Chondrocyte (in vitro differentiated cells): ENCODE measurements at places on chromosomes 12 and 14. TPM values are rescaled to one million over a fixed set of nuclear protein-coding genes. Genes with fewer than 3 reads are reported as not detected.

DNA sequence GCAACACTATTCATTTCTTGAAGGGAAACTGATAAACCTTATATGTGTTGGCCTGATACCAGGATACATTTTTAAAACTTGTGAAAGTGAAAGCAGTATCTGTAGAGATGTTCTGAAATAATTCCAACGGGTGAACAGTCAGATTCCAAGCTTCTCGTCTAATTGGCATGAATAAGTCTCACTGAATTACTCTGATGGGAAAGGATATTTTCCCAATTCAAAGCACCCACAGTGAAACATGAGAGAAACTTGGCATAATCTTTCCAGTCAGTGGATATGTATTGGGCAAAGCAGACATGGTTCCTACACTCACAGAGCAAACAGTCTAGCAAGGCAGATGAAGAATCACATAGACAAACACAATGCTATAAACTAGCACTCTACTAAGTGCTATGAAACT, 413.1 kb downstream of the MED13L start:
- DNase-seq: no peak

Gene KRT5
- not detected in 3 replicates for total RNA-seq

Gene GLIPR1
- 71.3 to 123 TPM (median 119 TPM) in 3 replicates for total RNA-seq

DNA sequence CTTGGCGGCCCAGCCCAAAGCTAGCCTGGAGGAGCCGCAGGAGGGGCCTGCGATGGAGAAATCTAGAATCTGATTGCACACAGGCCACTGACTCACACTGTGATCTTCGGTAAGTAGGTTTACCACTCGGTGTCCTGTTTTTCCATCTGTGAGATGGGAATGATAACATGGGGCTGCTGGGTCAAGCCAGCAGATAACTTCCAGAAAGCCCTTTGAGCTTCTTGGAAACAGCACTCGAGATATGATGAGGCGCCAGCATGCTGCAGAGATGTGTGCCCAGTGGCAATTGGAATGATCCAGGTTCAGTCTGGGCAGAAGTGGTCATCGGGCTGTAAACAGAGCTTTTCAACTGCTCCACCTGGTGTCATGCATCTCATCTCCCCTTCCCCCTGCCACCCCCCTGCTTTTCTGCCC, 771.3 kb upstream of the TBX3 start:
- no peak for DNase-seq

GRCh38 chr12:128266541-128267130, 334 bp upstream of the TMEM132C start:
- no peak for DNase-seq

DNA sequence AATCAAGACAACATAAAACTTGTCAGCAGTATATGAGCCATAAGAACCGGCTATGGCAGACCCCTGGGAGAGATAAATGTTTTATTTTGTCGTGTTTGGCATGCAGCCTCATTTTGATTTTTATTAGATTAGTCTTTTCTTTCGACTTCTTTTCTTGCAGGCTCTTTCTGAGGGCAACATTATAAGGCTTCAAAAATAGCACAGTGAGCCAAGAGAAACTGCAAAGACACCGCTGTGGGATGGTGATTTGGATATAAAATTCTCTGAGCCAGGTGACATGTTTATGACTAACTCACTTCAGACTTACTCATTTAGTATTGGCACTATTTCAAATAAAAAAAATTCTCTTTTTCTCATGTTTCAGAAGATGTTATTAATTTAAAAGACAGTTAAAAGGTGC, 96.8 kb upstream of the PKP2 start:
- DNase-seq: no peak

Gene PTPRQ
- total RNA-seq: 0.08 to 0.24 TPM (median 0.10 TPM) in 3 replicates

Gene PDZRN4
- 0.15 to 0.25 TPM (median 0.17 TPM) in 3 replicates for total RNA-seq

Gene RNASE1
- total RNA-seq: 0.72 to 0.97 TPM in 2 of 3 replicates, not detected in the other

DNA sequence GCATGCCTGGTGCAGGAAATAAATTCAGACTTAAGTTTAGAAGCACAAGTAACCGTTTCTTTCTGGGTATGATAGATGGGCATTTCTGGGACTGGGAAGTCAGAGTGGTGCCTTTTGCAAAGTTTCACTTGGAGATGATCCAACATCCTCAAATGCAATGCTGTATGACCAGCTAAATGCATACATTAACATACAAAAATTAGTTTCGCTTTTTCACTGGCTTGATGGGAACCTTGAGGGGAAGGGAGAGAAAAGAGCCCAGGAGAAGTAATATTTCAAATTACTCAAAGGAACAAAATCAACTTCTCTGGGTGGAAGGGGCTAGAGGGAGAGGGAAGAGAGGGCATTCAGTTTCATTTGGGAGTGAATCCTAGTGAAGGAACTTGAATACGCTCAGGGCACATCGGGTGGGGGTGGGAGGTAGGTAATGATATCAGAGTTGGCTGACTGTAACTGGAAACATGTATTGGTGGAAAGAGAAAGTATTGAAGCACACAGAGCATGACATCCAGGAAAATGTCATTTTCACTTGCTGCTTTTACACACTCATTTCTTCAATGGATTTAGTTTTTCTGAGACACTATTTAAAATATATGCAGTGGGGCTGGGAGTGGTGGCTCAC, 175.5 kb downstream of the PTPRO start:
- DNase-seq: no peak

DNA sequence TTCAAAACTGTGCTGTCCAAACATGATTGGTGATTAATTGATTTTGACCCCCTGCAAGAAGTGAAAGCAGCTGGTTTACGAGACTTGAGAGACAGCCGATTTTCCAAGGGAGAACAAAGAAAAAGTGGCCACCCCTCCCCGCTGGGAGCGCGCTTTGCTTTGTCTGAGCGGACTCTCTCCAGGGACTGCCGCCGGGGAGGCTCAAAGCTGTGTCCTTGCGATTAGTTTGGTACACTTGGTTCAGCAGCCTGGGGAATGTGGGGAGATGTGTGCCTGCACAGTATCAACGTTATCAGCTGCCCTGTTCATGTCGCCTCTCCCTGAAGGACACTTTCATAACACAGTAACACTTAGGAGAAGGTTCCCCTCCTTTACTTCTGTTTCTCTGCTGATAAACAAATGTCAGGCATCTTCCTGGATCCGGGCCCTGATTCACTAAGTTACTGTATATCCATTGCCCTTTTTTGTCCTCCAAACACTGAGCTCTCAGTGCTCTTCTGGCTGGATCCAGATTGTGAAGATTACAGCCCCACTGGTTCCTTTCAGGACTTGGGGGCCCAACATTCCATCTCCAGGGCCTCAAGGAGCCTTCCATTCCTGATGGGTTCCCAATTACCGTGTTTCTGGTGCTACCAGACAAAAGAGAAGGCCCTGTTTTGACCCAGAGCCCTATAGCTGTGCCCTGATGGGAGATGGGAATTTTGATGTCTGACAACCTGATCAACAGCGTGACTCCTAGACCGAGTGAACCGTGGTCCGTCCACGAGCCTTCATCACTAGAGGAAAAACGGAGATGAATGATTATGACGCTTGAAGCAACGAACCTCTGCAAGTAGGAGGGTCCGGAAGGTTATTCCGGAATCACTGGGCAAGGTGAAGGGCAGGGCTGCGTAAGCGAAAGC, 31.7 kb upstream of the TUBA1C start:
- DNase-seq: no peak

Gene TPPP2
- total RNA-seq: not detected in 3 replicates

- no peak for DNase-seq
Measured at GRCh38 chr12:41956353-41956752, 188.3 kb downstream of the GXYLT1 start.

GRCh38 chr12:89469361-89469760, 55.2 kb downstream of the GALNT4 start:
- DNase-seq: no peak

GRCh38 chr12:111268738-111269572, 99.9 kb downstream of the PHETA1 start:
- DNase-seq: no peak

- DNase-seq: no peak
Measured at GRCh38 chr14:104868811-104869572, 3.9 kb downstream of the CEP170B start.

- no peak for DNase-seq
Measured at GRCh38 chr12:26966842-26967241, 28.6 kb downstream of the FGFR1OP2 start.

Gene DLGAP5
- total RNA-seq: 3.6 to 9.4 TPM (median 8.8 TPM) in 3 replicates

DNA sequence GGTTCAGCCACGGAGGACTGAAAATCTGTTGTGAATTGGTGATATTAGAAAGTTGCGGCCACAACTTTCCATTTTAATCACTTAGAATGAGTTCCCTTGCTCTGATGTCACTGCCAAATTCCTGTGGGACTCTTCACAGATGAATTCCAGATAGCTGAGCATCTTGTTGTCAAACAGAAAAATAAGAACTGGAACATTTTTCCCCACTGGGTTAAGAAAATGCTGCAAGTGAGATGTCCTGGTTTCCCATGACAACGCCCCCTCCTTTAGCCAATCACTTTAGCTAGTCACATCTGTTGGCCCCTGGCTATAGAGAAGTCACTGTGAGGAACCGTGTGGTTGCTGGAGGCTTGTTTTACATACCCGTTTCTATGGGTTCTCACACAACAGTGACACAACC, 135.9 kb downstream of the KTN1 start:
- DNase-seq: no peak

- peak; percentile 52 for DNase-seq
Measured at GRCh38 chr12:53483225-53483978, 15.9 kb downstream of the MAP3K12 start.

DNA sequence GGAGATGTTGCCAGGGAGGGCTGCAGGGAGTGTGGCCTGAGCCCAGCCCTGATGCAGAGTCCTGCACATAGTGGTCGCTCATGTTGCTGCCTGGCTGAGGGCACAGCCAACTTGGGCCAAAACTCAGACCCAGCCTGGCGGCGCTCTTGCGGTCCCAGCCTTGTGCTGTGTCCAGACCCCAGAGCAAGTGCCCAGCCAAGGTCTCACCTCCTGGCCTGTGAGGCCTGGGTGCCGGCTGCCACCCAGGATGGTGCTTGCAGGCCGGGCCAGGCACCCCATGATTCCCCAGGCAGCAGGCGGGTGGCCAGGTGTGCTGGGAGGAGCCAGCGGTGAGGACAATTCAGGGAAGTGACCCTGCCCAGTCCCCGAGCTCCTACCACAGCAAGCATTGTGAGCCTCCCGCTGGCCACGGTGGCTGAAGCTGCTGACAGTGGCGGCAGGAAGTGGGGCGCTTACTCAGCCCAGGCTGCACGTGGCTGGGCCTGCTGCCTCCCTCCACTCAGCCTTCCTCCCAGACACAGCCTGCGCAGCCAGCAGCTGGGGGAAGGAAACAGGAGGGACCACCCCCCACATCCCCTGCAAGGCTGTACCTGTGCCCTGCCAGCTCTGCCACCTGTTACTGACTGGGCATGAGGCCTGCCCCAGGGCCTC, 17.7 kb upstream of the PGF start:
- DNase-seq: no peak

- no peak for DNase-seq
Measured at GRCh38 chr12:58395470-58395869, 454.1 kb downstream of the ATP23 start.

GRCh38 chr12:50971946-50972345, 19.6 kb downstream of the HIGD1C start:
- DNase-seq: no peak

Gene CIROP
- total RNA-seq: not detected in 3 replicates

Gene TSHR
- total RNA-seq: 0.51 TPM in 1 of 3 replicates, not detected in the others

DNA sequence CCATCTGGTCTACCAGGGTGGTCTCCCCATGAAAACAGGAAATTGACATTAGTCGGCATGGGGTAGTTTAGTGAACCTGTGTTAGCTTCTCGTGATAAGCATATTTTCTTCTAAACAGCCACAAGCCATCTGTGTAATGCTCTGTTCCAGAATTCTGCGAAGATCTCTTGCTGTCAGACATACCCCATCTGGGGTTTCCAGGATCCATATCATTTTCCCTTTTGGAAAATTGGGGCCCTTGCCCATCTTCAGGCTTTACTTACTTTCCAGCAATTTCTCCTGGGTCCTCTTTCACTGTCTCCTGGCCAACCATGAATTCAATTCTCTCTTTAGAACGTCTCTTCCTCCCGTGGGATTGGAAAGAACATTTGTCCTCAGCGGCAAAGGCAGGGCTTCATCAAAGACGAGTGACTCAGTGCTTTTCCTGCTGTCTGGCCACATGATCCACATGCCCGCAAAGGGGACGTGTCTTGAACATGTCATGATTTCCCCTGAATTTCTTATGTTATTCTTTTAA, 21.4 kb upstream of the NCOR2 start:
- DNase-seq: no peak

Gene GCH1
- total RNA-seq: 0.56 to 1.4 TPM (median 0.95 TPM) in 3 replicates

Gene SOAT2
- total RNA-seq: not detected in 3 replicates

DNA sequence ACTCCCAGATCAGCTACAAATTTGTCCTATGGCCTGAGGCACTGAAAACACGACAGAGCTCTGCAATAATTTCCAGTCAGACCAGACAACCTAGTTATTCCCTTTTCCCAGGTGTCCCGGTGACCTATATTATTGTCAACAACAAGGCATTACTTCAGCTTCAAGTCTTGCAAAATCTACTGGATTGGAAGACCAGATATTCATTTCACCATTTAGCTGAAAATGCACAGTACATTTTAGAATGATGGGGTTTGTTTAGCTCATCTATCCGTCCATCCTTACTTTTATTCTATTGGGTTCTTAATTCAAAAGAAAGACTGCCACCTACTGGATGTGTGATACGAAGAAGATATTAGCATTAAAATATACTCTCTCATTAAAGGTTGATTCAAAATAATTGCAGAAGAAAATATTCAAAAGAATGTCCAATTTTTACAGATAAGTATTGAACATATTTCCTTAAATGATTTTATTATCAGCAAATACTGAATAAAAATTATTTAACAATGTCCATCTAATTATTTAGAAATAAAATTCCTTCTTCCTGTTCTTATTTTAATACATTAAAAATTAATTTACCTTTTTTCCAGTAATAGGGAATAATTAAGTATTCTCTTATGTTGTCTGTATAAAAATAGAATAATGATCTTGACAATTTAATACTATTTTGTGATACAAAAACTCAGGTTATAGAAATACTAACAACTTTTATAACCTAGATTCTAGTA, 244.9 kb upstream of the LRIG3 start:
- DNase-seq: no peak

DNA sequence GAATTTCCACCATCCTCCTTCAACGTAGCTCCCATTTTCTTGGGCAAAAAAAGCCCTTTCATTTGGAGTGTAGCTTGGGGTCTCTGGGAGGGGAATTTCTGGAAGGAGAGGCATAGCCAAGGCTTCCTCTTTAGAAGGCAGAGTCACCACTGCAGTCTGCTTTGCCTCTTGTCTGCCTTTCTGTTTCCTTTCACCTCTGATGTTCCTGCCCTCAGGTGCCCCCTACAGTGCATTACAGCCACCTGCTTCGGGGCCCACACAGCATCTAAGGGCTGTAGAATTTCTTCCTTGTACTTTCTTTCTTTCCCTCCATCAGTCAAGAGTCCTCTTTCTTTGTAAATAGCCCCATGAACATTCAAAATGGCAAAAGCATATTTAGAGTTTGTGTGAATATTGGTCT, 1313.9 kb downstream of the TMEM121 start:
- DNase-seq: no peak
